ENCODE measurements at places on chromosomes 3 and 15.

DNA sequence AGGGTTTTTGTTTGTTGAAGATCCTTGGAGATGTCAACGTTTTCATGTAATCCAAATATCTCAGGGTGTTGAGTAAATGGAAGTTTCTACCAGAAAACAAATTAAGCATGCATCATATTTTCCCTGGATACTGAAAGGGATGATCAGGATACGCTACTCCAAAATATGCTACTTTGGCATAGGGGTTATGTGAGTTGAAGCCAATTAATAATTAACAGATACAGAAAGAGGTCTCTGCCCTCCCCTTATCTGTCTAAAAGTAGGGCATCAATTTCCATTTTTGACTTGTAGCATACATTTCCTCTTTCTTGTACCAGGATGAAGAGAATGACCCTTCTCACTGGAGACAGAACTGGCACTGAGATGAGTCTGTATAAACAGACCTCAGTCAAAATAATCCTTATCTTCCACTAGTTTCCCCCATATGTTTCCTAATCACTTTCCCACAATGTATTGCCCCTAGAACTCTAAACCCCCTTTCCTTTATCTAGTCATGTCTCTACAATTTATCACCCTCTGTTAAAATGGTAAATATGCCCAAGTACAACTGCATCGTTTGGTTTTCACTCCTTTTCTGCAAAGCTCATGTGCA is 17.4 kb upstream of the ASB14 start:
- no peak for DNase-seq

- DNase-seq = no peak
Observed at GRCh38 chr3:115671761-115672455, 48.6 kb downstream of the GAP43 start.

- DNase-seq = no peak
Observed at GRCh38 chr3:128296469-128297251, 143.4 kb downstream of the EEFSEC start.

DNA sequence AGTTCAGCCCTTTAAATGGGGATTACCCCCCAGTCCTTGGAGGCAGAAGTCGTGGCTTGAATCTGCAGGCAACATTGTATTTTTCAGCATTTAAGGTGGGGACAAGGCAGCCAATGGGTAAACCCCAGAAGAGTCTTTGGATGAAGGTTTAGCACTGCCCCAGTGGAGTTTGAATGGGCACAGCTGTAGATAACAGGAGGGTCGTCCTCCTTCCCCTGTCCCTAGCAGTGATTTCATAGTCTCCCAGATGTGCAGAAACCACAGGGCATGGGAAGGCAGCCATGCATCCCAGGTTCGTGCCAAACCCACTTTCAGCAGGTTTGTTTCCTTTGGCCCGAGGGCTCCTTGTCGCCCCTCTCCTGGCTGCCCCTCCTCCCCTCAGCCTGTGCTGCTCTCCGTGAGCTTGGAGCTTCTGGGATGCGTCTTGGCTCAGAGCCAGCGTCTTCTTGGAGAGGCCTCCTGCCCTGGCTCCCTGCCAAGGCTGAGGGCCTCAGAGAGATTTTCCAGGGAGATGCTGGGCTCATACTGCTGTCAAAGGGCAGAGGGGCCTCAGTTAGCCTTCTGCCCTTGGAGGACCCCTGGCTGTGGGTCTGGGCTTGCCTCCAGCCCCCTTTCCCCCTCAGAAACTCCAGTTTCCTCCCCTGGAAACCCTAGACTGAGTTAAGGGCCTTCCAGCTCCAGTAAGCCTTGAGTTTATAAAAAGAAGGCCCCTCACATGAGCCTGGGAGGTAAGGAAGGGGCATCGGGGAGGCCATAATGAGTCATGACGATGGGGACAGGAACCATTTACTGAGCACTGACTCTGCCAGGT is 48.9 kb upstream of the POLG start:
- DNase-seq = no peak
